CD8-positive, alpha-beta memory T cell (primary cell): ENCODE measurements at places on chromosomes 7 and 10. TPM values are rescaled to one million over a fixed set of nuclear protein-coding genes. Genes with fewer than 3 reads are reported as not detected.

Gene CCDC126
- polyA plus RNA-seq, result 17.4 TPM

DNA sequence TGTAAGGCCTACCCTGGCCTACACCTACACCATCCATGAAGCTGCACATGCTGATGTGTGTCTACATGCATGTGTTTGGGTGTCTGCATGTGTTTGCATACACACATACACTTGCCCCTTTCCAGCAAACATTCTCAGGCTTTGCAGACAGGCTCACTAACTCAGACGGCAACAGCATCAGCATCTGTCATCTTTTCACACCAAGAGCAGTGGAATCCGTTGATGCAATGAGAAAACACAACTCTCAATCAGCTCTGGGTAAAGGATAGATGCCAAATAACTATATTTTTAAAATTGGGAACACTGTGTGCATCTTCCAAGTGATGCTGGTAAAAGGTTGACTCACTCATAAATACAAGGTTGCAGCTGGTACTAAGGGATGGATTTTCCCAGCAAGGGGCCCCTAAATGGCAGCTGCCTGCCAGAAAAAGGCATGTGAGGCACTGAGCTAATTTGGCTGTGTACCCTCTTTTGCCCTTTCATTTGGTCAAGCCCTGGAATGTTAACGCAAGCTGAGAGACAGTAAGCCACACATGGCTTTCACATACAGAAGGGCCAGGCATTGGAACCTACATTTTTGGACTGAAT is 296.3 kb upstream of the NPSR1 start:
- no peaks in the 10 kb centered on the region for H3K27me3 ChIP-seq
- no peak for DNase-seq
- H3K36me3 ChIP-seq, result no peaks in the 10 kb centered on the region
- no peaks in the 10 kb centered on the region for H3K4me1 ChIP-seq

Gene PHTF2
- 13.7 TPM for polyA plus RNA-seq

Gene PRR15
- polyA plus RNA-seq, result not detected

- no peaks in the 10 kb centered on the region for H3K36me3 ChIP-seq
- no peak overlapping the region for H3K4me3 ChIP-seq
- H3K4me1 ChIP-seq, result peaks cover 27% of the 10 kb centered on the region
Measured at GRCh38 chr10:44995914-44996669, 4.6 kb upstream of the ZNF22 start.

Gene CAMK2B
- polyA plus RNA-seq, result not detected

DNA sequence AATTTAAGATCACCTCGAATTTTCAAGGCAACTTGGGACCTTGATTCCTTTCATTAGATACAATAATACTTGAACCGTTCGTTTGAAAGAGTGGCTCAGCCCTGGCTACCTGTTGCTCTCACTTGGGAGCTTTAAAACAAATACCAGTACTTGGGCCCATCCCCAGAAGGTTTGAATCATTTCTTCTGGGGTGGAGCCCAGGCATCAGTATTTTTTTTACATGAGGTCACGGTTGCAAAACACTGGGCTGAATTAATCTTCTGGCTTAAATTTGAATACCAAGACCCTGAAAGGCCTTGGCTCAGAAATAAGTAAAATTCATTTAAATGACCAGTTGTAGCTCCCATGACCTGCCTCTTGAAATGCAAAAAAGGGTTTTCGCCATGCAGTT is 214.9 kb downstream of the CREB5 start:
- no peak overlapping the region for H3K4me3 ChIP-seq
- H3K27me3 ChIP-seq, result no peaks in the 10 kb centered on the region
- DNase-seq, result no peak
- H3K4me1 ChIP-seq, result no peaks in the 10 kb centered on the region
- no peaks in the 10 kb centered on the region for H3K36me3 ChIP-seq
